Dorsolateral prefrontal cortex (tissue), 122 donors: ENCODE measurements at places on chromosomes 7 and 10. TPM values are rescaled to one million over a fixed set of nuclear protein-coding genes. Genes with fewer than 3 reads are reported as not detected.

- DNase-seq = no peak
Observed at GRCh38 chr10:56349611-56350010, 11.4 kb downstream of the ZWINT start.

DNA sequence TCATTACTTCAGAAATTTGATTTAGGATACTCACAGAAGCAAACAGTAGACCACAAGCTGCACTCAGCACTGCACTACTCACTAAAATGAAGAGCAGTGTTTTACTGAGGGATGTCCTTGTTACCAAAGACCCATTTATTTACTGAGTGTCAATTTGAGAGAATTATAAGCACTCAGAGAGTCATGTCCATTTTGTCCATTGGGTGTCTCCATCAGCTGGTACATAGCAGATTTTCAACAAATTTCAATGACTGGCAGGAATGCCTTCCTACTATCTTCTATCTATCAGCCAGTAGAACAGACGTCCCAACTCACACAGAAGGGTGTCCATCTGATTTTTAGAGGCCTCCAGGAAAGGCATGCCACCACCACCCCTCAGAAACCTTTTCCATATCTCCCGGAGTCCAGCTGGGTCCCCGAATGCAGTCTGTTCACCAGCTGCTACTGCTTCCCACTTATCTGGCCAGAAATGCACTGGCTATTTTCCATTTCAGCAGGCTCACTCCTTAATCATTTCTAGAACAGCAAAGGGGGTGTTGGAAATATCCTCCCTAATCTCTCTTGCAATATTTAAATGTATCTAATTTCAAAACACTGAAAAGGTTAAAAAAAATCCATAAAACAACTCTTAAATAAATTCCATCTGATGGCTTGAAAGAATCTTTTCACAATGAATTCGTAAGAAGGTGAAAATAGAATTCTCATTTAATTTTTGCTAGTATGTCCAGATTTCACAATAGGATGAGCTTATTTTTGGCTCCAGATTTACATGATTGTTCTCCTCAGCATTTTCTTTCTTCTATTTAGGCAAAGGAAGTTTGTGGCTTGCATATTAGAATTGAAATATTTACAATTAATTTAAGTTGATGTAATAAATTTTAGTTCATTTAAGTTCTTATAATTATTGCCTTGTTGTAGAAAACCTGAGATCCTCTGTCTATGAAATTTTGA, 1164.0 kb upstream of the CELF2 start:
- DNase-seq = no peak

GRCh38 chr7:88539518-88539917, 220.0 kb upstream of the ZNF804B start:
- no peak for DNase-seq

DNA sequence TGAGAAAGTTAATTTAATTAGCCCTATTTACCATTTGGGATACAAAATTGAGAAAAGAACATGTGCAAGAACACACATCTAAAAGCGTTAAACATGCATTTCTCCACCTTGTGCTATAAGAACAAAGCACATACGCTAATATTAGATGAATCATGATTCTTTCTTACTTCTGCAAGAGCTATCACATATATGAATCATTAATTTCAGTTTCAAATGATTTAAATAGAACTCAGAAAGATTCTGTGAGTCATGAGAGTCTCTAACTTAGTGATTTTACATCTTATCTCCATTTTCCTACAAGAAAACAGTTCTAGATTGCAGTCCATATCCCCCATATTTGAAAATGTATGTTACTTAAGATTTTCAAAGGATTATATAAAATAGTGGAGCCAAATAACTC, 173.9 kb downstream of the RNLS start:
- no peak for DNase-seq

DNA sequence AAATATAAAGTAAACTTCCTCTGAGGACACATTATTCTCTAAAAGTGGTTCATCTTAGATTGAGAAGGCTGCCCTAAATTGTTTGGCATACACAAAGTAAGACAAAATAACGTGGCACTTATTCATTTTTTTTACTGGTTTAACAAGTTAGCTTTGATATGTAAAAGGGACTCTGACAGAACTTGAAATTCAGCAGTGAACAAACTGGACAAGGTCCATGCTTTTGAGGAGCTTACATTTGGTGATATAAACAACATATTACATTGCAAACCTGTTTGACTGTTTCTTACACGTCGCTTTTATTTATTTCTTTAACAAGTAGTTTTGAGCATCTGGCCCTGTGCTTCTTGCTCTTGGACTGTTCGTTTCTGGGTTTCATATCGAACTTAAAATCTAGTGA, 253.1 kb upstream of the POM121L12 start:
- DNase-seq = no peak

- DNase-seq = no peak
Observed at GRCh38 chr7:76515999-76516443, 5.7 kb downstream of the UPK3B start.

DNA sequence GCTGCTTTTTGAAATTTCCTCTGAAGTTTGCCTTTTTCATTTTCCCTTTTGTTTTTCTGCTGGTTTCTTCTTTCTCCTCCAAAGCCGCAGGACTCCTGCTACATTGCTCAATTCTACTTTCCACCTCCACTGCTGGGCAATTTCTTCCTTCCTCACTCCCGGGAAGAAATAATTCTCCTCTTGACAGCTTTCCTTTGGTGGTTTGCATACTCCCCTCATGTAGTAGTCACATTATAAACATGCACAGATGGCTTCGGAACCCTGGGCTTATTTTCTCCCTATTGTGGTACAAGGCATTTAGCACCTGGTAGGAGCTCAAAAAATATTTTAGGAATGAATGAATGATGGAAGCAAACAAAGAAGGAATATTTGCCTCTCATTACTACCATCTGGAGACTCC, 977.2 kb downstream of the LRMDA start:
- DNase-seq = no peak

DNA sequence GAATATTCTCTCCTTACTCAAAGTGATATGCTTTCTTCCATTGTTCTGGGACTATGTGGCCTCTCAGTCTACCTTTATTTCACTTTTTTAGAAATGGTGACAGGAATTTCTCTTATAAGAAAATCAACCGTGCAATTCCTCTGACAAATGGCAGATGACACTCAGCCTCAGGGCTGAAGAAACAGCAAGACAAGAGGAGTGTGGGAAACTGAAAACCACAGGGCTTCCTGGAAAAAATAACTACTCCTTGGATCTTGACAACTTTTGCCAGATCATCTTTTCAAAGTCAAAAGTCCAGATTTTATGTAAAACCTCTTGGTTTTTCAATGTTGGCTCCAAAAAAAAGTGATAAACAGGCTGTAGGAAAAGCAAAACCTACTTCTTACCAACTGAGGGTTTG, 121.5 kb downstream of the TYW1B start:
- DNase-seq = no peak

DNA sequence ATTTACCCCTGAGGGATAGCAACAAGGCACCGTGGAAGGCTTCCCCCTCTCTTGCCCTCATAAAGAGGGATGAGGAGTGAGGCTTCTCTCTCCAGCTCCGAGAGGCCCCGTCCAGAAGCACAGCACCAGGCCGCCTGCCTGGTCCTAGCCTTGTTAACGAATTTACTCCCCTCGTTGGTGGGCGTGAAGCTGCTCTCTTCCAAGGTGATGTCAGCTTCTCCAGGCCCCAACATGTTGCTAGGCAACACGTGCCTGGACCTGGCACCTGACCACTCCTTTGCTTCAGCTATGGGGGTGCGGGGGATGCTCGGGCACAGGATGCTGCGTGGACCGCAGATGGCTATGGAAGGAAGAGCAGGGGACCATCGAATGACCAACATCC, 135.2 kb upstream of the MGMT start:
- DNase-seq = no peak

GRCh38 chr7:70063927-70064326, 465.7 kb downstream of the AUTS2 start:
- DNase-seq = no peak

- no peak for DNase-seq
Observed at GRCh38 chr10:114172216-114172615, 1.8 kb downstream of the CCDC186 start.

GRCh38 chr7:80600046-80600445, 38.4 kb upstream of the CD36 start:
- DNase-seq = no peak

DNA sequence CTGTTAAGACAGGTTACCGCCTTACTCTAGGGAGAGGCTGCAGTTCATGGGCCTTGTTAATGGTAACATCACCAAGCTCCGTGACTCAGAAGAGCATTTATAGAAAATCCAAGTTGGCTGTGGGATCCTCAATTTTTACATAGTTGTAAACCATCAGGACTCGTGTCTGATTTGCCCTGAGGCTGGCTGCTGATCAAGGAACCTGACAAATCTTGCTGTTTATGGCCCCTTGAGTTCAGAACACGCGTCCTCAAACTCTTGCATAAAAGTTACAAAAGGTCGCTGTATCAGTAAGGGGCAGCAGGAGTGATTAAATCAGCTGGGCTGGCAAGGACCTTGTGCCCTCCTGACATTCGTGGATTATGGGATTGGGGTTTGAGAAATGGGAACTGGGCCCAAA, 4.6 kb downstream of the SLC13A4 start:
- no peak for DNase-seq

- DNase-seq = no peak
Observed at GRCh38 chr10:43060291-43060690, 16.6 kb upstream of the RET start.

DNA sequence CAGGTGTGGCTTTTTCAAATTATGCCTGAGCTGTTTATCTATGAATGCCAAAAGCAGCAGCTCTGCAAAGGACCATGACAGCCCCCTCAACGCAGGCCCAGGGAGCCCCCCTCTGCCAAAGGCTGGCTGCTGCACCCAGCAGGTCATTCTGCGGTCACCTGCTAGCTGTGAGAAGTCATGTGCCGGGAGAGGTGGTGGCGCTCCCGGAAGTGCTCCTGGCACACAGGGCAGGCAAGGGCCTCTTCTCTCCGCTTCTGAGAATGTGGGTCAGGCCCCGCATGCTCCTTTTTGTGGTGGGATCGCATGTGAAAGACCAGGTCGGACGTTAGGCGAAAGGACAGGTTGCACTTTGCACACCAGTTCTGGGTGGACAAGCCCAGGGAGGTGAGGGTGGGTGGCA, 16.4 kb downstream of the ZNF488 start:
- no peak for DNase-seq

DNA sequence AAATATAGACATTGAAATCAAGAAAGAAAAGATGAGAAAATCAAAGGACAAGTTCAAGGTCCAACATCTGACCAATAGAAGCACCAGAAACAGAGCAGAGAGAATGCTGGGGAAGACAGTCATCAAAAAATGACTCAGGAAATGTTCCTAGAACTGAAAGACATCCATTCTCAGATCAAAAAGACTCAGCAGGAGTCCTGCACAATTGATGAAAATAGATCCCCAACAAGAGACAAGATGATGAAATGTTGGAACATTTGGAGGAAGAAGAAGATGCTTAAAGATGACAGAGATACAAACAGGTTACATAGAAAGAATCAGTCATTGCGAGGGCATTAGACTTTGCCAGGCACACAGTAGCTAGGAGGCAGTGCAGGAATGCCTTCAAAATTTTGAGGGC, 30.0 kb upstream of the EIF5AL1 start:
- no peak for DNase-seq

DNA sequence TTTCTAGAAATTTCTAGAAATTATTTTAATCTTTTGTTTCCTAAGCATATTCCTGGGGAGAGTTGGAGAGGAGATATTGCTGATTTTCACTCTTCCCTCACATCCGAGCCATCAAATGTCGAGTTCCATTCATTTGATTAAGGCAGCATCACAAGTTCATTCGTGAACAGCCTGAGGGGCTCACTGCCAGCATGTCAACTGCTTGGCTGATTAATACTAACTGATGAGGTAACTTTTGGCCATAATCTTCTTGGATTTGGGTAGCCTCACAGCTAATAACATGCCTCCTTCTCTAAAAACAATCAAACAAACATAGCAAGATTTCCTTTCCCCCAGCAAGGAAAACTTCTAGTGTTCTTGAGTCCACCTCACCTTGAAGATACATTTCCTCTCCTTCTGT, 87.1 kb upstream of the AFAP1L2 start:
- DNase-seq = no peak

GRCh38 chr10:31280972-31281371, 38.0 kb upstream of the ZEB1 start:
- DNase-seq = no peak

DNA sequence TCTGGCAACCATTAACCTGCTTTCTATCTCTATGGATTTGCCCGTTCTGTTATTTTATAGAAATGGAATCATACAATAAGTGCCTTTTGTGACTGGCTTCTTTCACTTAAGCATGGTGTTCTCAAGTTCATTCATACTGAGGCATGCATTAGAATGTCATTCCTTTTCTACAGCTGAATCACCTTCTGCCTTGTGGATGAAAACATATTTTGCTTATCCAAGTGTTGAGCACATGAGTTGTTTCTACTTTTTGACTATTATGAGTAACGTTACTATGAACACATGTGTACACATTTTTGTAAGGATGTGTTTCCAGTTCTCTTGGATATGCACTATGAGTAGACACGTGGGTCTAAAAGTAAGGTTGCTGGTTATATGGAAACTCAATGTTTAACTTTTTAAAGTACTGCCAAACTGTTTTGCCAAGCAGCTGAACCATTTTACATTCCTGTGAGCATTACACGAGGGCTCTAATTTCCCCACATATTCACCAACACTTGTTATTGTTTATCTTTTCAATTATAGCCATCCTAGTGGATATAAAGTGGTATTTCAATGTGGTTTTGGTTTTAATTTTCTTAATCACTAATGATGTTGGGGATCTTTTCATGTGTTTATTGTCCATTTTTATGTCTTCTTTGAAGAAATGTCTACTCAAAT, 241.3 kb downstream of the FANK1 start:
- no peak for DNase-seq

DNA sequence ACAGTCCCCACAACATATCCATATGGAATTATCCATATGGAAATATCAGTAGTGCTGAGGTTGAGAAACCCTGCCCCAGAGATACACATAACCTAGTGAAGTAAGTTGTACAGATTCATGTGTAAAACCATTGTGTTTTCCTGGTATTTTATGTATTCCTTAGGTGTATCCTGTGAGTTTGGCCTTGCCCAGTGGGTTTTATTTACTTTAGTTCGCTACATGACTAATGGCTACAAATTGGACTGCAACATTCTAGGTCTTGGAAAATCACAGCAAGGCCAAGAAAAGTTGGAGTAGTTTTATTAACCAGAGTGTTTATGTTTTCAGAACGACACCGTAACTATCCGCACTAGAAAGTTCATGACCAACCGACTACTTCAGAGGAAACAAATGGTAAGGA, 1.4 kb downstream of the RPS24 start:
- DNase-seq = no peak

The ADIRF gene
- total RNA-seq = 91.6 TPM

The NKX2-3 gene
- not detected for total RNA-seq

The MYH16 gene
- total RNA-seq = not detected

The ZNF503 gene
- 7.8 TPM for total RNA-seq

The FASTK gene
- 69.9 TPM for total RNA-seq

The TRIM74 gene
- total RNA-seq = 1.1 TPM

The CAMK1D gene
- 149 TPM for total RNA-seq

The MLLT10 gene
- total RNA-seq = 54.7 TPM

The ATP6V0A4 gene
- 0.30 TPM for total RNA-seq

The MAT1A gene
- 0.89 TPM for total RNA-seq

The POLL gene
- total RNA-seq = 35.1 TPM

The DMBT1 gene
- total RNA-seq = 0.61 TPM

The ANKRD2 gene
- total RNA-seq = 5.8 TPM

The OR6B1 gene
- not detected for total RNA-seq

The PIK3AP1 gene
- total RNA-seq = 6.7 TPM

The HOXA10 gene
- not detected for total RNA-seq
